ENCODE measurements at places on chromosomes 2 and 18.

GRCh38 chr2:201685156-201685555, 13.3 kb downstream of the MPP4 start:
- no peaks in the 10 kb centered on the region for H3K4me1 ChIP-seq
- H3K36me3 ChIP-seq, result no peaks in the 10 kb centered on the region
- DNase-seq, result no peak
- no peaks in the 10 kb centered on the region for H3K27me3 ChIP-seq
- no peak overlapping the region for H3K27ac ChIP-seq

DNA sequence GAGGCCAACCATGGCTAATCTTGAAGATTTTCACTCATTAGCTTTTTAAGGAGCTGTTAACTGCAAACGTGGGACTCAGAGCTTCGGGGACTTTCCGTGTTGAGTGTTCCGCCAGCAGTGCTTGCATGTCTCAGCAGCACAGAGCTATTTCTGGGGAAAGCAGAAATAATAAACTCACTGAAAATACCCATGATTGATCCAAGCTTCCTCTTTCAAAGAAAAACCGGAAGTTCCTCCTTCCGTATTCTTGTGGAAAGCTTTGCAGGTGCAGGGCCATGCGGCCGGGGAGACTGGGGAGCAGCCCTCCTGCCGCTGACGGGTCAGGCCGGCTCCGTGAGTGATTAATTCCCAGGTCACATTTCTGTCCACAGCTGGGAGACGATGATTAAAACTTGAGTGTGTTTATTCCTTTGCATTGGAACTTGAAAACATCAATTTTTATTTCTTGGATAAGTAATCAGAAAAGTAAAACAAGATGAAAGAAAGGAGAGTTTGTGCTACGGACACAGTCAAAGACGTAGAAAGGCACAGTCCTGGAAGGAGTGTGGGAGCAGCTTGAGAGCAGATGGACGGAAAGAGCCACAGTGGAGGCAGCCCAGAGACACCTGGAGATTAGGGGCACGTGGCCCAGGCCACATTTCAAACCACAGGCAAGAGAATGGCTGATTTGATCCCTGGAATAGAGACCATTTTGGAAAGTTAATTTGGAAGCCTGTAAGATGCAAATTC, 54.2 kb upstream of the CTDP1 start:
- H3K27me3 ChIP-seq, result no peaks in the 10 kb centered on the region
- no peaks in the 10 kb centered on the region for H3K4me1 ChIP-seq
- H3K36me3 ChIP-seq, result no peaks in the 10 kb centered on the region
- DNase-seq, result no peak
- H3K27ac ChIP-seq, result no peak overlapping the region

GRCh38 chr18:28735731-28736130, 558.8 kb upstream of the CDH2 start:
- no peak overlapping the region for H3K27ac ChIP-seq
- no peaks in the 10 kb centered on the region for H3K4me1 ChIP-seq
- no peaks in the 10 kb centered on the region for H3K36me3 ChIP-seq
- no peak for DNase-seq
- no peaks in the 10 kb centered on the region for H3K27me3 ChIP-seq

DNA sequence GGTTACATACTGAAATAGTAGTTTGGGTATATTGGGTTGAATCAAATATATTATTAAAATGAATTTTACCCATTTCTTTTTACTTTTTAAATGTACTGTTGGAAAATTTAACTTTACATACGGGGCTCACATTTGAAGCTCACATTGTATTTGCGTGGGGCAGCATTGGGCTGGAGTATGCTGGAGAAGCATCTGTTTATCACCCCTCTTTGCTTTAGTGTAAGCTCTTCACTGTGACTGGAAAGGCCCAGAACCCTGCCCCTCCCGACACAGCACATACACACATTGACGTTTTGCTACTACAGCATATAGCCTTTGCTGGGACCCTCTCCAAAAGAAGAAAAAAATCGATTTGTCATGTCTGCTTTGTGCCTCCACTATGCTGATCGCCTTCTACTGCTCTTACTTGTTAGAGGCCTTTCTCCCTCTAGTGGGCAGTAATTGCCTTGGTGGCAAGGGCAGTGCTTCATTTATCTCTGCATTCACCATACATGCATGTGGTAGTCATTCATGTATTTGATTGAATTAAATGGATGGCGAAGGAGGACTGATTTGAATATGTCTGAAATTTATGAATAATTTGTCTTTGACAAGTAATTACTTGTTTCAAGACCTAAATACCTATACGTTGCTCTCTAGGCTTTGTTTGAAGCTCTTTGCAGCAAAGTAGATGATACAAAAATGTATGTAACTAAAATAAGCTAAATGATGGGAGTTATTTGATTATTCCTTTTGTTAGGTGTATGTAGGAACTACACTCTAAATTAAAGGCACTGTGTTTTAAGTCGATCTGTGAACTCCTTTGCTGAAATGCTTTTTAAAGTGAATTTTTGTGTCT, 37.4 kb downstream of the VAPA start:
- no peaks in the 10 kb centered on the region for H3K4me1 ChIP-seq
- H3K27ac ChIP-seq, result no peak overlapping the region
- no peak overlapping the region for H3K4me3 ChIP-seq
- H3K27me3 ChIP-seq, result no peaks in the 10 kb centered on the region
- DNase-seq, result peak; percentile 18
- H3K36me3 ChIP-seq, result peaks cover 37% of the 10 kb centered on the region

DNA sequence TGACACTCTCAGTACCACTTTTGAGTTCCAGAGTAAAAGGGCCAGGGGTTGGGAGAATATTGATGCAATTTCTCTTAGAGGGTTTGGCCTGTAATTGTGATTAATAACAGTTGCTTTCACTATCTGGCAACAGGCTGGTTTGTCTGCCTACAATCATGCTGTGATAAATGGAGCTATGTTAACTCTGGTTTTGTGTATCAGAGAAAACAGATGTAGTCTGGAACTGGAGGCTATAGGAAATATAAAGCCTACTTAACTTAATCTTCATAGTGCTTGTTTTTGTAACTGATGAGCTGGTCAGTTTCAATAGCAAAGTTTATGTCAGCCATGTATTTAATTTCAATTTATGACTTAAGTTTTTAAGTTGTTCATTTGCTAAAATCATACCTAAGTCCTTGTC, 138.0 kb downstream of the AGPS start:
- H3K4me1 ChIP-seq, result no peaks in the 10 kb centered on the region
- DNase-seq, result no peak

Measured in CD4-positive, alpha-beta memory T cell (primary cell).